ENCODE measurements at places on chromosomes 12 and 14.

DNA sequence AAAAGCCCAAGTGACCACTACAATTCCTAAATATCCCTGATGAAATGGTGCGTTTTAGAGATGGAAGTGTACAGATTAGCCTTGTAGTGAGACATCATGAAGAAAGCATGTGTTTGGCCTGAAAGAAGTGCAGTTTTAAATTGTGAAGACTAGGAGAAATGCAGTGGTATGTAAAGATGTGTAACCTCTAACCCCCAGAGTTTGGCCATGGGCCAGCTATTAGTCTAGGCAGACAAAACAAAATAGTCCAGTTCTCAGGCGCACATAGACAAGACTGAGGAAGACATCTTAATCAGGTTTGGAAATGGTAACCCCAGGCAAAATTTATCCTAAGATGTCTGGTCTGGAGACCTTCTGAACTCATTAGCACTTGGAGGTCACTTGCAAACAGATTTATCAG is 23.4 kb downstream of the WBP11 start:
- no peak for DNase-seq

DNA sequence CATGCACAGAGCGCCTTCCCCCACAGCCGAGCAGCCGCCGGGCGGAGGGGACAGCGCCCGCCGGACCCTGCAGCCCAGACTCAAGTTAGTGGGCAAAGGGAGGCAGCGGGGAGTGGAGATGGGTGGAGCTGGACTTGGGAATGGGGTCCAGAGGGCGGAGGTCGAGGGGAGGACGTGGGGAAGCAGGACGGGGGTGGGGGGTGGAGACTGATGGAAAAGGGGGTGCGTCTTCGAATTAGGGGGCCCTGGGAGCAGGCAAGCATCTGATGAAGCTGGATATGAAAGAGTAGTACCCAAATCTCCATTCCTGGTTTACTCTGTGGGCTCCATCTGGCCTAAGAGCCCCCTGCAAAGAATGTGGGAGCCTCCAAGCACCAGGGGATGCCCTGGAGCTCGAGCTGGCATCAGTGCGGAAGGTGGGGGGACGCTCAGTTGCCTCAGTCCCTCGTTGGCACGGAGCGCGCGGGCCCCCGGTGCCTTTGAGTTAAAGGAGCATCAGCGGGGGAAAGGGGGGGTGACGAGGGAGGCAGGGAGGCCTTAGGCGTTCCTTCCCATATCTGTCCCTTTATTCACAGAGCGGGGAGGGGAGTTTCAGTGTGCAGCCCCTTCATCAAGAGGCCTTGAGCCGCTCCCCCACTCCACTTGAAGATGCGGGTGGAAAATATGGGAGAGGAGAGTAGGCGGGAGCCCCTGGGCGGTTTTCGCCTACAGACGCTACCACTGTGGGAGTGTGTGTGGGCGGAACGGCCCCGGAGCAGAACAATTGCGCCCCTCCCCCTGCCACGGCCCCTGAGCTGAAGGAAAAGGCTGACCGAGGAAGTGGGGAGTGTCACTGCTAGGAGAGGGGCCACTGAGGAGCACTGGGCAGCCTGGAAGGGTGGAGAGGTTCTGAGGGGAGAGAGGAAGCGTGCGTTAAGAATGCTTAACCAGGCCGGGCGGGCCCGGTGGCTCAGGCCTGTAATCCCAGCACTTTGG is 644 bp downstream of the NAB2 start:
- peak; percentile 79 for DNase-seq

GRCh38 chr14:101410126-101410525 is 151.2 kb upstream of the DIO3 start:
- no peak for DNase-seq

GRCh38 chr14:100884456-100884855 is 19.1 kb downstream of the RTL1 start:
- DNase-seq = no peak

GRCh38 chr12:12072064-12072760 is 1.5 kb downstream of the BCL2L14 start:
- DNase-seq = no peak

DNA sequence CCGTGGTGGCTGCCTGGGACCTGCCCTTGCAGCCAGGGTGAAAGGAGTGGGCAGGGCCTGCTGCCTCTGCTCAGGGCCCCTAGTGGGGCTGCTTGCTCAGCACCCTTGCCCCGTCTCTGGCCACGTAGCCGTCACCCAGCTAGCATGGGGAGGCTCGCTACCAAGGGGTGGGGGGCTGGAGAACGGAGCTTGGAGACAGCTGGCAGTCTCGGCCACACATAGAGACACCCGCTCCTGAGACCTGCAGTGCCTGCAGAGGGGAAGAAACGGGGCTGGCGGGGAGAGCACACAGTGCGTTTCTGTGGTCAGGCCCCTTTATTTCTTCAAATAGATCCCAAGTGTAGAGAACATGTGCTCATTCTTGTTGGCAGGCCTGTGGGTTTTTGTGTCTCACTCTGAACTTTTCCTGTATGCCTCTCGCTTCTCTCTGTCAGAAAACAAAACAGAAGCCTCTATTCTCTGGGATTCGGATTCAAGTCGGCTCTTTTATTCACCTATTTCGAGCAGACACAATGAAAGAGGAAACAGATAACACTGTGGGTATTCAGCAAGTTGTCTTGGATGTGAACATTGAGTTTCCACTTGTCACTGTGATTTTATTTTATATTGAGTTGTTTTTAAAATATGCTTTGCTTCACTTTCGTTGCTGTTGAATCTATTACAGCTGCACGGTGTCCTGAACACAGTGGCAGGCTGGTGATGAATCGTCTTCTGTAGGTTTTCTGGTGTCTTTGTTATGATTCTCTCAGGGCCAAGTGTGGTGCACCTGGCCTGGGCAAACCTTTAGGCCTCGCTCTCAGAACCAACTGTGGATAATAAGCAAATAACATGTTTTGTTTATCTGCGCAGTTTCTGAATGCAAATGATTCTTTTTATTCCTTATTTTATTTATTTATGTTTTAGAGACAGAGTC is 26.5 kb downstream of the PACS2 start:
- no peak for DNase-seq

- DNase-seq = no peak
Observed at GRCh38 chr12:238736-239398, 23.8 kb downstream of the SLC6A13 start.

DNA sequence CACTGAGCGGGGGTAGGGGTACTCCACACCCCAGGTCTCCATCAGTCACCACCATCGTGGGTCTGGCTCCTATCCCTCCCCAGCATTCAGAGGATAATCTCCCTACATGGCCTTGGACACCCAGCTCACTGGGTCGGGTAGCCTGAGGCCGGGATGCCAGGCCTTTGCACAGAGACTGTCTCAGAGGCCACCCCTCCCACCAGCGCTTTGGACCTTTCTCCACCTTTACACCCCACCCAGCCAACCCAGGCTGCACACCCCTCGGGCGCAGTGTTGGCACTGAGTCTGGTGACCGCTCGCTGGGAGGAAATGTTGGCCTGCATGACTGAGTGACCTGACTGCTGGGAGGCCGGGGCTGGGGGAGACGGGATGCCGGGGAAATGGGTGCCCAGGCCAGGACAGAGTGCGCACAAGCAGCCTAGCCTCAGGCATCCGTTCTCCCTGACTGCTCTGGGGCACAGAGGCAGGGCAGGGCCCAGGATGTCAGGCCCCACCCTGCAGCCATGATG is 10.6 kb upstream of the LBHD2 start:
- no peak for DNase-seq

GRCh38 chr12:133225527-133225926 is 10.2 kb downstream of the ANHX start:
- DNase-seq = no peak

DNA sequence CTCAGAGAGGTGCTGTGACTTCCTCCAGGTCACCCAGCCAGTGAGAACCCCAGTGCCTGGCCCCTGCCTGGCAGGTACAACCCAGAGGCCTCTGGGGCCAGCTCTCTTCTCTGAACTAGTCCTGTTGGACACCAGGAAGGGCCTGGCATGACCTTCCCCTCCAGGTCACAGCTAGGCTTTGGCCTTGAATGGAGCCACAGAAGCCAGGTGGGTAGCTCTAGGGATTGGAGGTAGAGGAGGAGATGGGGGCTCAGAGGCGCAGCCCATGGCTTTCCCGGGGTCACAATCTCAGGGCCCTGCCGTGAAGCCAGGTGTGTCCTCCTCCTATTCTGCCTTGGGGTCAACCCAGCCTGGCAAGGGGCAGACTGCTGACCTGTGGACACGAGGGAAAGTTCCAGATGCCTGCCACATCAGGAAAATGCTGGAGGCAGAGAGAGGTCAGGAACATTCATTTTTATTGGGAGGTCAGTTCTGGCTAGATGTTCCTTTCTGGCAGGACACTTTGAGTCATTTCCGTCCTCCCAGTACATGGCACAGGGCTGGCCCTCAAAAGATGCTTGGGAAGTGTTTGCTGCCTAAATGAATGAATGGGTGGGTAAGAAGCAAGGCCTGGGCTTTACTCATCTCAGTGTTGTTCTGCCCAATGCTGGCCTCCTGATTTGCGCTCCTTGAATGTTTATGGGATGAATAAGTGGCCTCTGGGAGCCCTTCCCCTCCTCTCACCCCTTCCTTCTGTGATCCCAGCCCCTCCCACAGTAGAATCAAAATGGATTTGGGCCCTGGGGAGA is 25.4 kb downstream of the FAM222A start:
- DNase-seq = peak; percentile 76

DNA sequence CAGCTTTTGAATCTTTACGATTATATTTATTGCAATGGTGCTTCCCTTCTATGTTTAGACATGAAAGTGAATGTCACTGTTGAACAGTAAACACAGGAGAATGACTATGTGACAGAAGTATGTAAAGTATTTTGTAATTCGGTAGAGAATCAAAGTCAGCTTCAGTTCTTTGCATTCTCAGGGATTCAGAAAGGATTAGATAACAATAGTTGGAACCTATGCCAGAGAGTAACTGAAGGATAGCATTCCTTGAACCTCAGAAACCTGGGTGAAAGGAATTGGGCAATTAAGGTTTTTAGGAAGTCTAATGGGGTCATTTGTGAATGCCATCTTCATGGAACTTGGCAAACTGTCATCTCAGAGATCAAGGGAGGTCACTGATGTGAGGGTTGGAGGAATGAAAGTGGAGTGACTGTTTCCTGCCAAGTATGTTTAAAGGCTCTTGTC is 305.3 kb upstream of the DDHD1 start:
- DNase-seq = peak; percentile 76

GRCh38 chr12:113776536-113776935 is 189.6 kb downstream of the RBM19 start:
- DNase-seq = no peak

- DNase-seq = peak; percentile 96
Observed at GRCh38 chr12:45336331-45336730, 120.4 kb downstream of the ANO6 start.

- no peak for DNase-seq
Observed at GRCh38 chr12:23560611-23561010, 388.9 kb downstream of the SOX5 start.

GRCh38 chr14:69432364-69432763 is 33.9 kb downstream of the SLC39A9 start:
- no peak for DNase-seq

DNA sequence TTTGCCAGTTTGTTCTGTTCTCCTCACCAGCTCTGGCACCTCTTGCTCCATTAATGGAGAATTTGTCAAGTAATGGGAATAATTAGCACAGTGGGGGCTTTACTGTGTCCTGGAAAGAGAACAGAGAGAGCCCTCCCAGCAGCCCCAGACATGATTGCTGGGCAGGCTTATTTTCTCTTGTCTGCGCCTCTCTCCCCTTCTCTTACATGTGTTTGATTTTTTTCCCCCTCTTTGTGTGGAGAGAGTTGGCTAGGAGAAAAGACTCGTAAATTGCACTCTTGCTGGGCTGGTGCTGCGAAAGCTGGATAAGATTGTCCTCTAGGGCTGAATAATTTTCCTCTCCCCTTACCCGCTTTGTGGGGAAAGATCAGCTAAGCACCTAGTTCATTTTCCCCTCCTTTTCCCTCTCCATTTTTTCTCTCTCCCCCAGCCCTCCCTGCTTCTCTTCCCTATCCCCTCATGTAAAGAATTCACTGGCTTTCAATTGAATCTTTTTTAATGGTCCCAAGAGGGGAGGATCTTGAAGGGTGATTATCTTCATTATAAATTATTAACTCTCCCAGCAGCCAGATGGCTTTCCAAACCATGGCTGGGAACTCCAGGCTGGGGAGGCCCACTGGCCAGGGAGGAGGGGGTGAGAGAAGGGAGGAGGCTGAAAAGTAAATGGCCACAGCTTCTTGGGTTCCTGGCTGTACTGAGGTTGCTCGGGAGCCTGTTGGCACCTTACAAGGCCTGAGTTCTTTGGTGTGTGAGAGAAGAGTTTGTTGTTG is 62.2 kb downstream of the NRXN3 start:
- DNase-seq = no peak

DNA sequence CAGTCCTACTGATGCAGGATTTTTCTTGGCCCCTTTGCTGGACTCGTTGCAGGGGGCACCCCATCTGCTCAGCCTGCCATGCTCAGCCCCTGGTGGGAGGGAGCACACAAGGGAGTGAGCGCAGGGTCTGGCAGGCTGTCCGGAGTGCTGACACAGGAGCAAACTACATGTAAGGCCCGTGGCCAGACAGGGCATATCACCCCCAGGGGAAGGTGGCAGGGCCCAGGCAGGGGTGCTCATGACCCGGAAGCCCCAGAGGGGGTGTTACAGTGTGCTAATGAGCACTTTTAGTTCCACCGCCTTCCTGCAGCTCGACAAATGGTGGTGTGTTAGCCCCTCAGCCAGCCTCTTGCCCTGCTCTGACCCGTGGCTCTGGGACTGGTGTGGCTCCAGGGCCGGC is 645.6 kb upstream of the TMEM132C start:
- no peak for DNase-seq

DNA sequence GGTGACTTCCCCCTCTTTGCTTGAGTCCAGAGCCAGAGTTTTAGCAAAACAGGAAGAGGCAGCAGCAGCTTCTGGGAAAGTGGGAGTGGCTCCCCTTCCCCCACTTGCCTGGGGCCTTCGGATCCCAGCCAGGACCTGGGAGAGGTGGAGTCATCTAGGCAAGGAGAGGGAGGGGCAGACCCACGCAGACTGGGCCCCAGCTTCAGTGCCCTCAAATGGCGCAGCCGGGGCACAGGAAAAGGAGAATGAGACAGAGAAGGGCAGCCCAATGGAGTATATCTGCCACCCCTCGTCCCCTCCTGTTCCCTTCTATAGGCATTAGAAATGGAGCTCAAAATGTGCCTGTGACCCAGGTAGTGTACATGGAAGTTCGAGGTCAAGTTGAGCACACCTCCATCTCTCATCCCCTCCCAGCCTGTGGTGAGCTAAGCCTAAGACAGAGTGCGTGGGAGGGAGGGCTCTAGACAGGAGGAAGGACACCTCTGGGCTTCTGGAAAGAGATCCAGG is 9.3 kb upstream of the HDAC7 start:
- DNase-seq = peak; percentile 83

- no peak for DNase-seq
Observed at GRCh38 chr12:47156167-47156736, 76.5 kb upstream of the AMIGO2 start.

All from ELR (cell line).